ENCODE measurements at places on chromosomes 6 and 20. TPM values are rescaled to one million over a fixed set of nuclear protein-coding genes. Genes with fewer than 3 reads are reported as not detected.

FAM83C gene
- total RNA-seq = not detected

GTPBP2 gene
- 85.6 TPM for total RNA-seq

DHX35 gene
- total RNA-seq = 6.1 TPM

RWDD2A gene
- 2.8 TPM for total RNA-seq

COL11A2 gene
- 0.07 TPM for total RNA-seq

GRM1 gene
- 0.51 TPM for total RNA-seq

MUCL3 gene
- total RNA-seq = under 0.01 TPM

PET117 gene
- total RNA-seq = 17.4 TPM

HIVEP1 gene
- total RNA-seq = 14.2 TPM

DNA sequence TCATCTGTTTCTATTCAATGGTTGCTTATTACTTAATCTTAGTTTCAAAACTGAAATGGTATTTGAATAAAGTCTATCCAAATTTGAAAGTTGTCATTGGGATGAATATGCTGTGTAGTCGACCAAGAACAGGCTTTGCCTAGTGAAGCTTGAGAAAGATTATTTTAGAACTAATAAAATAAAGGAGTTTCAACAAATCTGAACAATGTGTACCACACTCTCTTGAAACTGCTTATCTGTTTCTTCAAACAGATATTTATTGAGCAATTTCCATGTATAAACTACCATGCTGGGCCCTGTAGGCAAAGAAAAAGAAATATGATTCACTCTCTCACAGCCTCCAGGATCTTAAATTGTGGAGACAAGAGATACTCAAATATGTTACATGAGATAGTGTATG lies 174.4 kb downstream of the OGFRL1 start:
- no peak for DNase-seq

DNA sequence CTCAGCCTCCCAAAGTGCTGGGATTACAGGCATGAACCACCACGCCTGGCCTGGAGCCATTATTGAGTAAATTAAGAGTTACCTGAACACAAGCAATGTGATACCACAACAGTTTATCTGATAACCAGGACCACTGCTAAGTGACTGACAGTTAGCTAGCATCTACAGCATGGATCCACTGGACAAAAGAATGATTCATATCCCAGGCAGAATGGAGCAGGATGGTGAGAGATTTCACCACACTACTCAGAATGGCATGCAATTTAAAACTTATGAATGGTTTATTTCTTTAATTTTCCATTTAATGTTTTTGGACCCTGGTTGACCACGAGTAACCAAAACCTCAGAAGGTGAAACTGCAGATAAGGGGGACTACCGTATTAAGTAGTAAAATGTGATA lies 48.6 kb downstream of the RALGAPA2 start:
- no peak for DNase-seq

DNA sequence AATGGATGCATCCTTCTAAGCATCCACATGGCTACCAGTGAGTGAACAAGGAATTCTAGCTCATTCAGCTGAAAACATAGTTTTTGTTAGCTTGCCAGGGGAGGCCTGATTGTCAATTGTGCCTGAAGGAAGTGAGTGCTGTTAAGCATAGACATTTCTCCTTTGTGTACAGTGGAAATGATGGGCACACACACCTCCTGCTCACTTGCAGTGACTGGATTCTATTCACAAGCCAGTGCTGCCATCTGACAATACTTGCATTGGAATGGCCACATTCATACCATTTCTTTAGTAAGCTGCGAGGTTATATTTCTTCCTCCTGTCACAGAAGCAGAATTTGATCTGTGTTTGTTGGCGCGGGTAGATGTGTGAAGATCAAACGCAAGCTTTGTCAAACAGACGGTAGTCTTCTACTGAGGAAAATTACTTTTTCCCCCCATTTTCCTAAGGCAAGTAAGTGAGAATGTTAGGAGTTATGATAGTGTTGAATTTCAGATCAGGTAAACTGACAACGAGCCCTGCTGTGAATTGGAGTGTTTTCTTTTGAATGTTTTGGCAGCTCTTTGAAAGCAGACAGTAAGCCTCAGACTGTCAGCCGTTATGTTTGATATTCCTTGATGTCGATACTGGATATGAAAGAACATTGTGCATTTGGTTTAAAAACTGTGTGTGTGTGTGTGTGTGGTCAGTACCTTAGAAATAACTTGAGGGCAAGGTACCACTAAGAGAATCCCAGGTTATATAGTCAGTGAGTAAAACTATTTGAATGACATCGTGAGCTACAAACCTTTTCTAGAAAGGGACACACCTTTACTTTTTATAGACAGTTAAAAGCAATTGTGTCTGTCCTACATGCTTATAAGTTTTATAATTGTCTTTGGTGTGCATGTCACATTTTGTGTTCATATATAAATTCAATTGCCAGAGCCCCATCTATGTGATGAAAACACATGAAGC lies 84.2 kb upstream of the BMP2 start:
- DNase-seq = no peak

DNA sequence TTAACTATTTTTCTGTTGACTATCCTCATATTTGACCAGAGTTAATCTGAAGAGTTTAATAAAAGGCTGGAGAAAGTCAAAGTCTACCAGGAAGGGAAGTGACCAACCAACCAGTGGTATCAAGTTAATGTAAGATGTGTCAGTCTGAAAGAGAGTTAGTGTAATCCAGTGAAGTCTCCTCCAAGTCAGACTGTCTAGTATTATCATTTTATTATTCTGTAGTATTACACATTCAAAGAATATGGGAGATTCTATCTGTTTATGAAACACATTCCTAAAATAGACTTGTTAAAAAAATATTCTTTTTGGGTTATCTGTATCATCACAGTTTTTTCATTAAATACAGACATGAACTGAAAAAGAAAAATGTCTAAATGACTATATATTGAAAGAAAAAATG lies 194.4 kb downstream of the BTBD9 start:
- DNase-seq = no peak

- DNase-seq = no peak
Observed at GRCh38 chr6:27894839-27895762, 17.1 kb downstream of the OR2B2 start.

DNA sequence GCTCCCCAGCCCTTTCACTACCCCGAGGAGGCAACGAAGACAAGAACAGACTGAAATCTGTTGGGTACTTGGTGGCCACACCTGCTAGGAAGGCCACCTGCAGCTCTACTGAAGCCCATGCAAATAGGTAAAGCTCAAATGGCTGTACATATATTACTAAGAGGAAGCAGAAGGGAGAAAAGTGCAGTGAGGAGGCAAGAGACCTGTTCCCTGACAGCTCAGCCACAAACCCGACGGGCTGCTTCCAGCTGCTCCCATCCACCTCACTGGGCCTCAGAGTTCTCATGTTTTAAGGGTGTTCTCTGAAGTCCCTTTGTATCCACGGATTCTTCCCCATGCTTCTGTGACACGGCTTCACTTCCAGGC lies 24.6 kb downstream of the TRAM2 start:
- DNase-seq = no peak

GRCh38 chr6:30154709-30155519 lies 6.1 kb downstream of the TRIM10 start:
- peak; percentile 66 for DNase-seq

DNA sequence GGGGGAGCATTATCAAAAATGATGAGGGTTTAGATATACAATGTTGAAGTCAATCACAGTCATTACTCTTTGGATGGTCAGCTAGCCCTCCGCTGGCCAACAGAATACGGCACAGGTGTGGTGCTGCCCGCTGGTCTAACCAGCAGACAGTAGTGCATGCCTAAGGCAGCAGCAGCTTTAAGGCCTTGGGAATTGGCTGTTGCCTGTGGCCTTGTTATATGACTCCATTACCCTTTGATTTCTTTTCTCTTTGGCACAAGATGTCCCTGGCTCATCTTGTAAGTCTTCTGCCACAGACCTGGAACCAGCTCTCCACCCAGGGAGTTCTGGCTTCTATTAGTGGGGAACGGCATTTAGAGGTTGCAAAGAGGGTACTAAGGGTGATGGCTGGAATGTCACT lies 110.2 kb downstream of the WDR27 start:
- no peak for DNase-seq

- no peak for DNase-seq
Observed at GRCh38 chr6:128657181-128657580, 136.8 kb upstream of the PTPRK start.

DNA sequence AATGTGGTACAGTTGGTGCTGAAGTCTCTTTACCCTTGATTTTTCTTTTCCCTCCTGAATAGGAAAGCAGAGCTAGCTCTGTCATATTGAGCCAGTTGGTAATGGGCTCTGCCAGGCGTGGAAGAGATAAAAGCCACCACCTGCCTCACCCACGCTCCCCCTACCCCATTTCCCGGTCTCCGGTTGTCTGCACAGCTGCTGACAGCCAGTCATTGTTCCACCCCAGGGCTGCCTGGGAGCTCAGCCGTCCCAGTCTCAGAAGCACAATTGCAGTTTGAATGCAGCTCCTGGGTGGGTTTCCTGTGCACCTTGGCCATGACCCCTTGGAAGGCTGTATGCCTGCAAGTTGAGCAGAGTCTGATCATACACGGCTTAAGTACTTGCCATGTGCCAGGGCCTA lies 675.2 kb upstream of the FLRT3 start:
- no peak for DNase-seq

DNA sequence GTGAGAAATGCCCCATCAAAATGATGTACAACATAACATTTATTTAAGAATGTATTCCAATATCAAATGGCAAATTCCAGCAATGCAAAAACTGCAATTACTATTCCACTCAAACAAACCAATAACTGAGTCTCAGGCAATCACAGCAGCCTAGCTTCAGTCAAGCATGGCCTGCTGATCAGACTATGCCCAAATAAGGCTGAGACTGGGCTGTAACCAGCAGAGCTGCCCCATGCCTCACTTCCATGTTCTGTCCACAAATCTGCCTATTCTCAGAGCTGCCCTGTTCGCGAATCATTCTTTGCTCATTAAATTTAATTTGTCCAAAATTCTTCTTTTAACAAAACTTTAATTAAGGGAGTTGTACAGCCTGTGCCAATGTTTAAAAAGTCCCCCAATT lies 155.4 kb downstream of the FNDC1 start:
- no peak for DNase-seq

GRCh38 chr6:125066964-125067363 lies 86.6 kb upstream of the TPD52L1 start:
- no peak for DNase-seq

DNA sequence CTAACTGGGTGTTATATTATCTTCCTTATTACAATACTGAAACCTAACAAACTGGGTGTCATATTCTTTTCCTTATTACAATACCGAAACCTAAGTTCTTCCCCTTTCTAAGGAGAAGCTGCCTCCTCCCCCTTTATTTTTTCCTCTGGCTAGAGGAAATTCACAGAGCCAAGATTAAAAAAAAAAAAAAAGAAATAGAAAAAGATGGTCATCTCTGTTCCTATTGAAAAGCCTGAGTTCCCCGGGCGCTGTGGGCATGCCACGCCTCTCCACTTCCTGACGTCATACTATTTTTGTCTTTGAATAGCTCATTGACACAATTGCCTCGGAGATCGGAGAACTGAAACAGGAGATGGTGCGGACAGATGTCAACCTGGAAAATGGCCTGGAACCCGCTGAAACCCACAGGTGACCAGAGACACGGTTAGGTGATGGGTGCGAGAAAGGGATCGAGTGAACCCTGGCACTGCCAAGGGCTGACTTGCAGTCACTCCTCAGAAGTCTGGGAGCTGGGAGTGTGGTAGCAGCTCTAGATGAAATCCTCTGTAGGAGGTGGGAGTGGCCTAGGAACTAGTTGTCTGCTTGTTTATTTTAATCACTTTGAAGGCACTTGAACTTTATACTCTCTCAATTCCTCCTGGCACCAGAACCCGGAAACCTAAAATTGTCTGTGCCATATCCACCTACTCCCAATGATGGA lies 82.2 kb upstream of the NAA20 start:
- DNase-seq = no peak

DNA sequence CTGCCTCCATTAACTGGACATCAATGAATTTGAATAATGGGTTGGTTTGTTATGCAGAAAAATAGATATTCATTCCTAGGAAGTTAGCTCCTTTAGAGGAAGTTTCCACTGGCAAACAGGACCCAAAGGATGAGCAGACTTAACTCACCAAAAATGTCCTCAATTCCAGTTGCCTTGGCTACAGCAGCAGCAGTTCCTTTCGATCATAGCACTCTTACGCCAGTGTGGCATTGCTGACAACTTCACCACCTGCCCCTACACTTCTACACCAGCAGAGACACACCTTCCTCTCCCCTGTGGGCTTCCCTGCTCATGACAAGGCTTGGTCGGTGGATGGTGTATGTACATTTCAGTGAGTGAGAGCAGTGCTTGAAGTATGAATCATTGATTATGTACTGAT lies 532.8 kb downstream of the QKI start:
- DNase-seq = no peak

DNA sequence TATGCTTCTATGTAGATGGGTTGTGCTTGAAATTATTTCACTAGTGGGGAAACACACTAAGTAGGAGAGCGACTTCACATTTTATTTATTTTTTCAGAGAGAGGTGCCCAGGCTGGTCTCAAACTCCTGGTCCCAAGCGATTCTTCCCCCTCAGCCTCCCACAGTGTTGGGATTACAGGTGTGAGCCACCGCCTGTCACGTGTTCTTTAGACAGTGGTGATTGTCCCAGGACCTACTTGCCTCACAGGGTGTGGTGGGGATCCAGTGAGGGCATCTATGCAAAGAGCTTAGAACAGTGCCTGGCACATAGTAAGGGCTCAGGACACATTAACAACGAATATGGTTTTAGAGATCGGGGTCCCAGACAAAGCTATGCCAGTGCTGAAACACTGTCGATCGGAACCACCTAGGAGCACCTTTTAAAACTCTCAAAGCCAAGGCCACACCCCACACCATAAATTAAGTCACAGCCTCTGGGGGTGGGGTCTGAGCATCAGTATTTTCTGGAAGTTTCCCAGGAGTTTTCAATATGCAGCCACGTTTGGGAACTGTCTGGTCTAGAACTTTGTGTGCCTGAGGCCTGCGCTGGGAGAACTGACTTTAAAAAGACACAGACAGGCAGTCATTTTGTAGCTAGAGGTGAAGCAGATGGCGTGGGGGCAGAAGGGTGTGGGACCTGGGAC lies 4.8 kb upstream of the BCAS4 start:
- no peak for DNase-seq

DNA sequence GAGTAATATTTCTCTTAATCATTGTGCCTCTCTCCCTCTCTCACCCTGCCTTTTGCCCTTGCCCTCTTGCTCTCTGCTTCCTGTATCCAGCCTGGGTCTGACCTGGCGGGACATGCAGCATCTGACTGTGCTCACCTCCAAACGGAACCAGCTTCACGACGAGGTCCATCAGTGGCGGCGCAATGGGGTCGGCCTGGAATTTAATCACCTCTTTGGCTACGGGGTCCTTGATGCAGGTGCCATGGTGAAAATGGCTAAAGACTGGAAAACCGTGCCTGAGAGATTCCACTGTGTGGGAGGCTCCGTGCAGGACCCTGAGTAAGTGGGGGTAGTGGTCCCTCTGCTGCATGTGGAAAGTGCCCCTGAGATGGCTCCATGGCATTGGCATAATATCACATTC lies 65.9 kb downstream of the BFSP1 start:
- DNase-seq = no peak

- no peak for DNase-seq
Observed at GRCh38 chr20:10639737-10640556, 33.9 kb downstream of the JAG1 start.
